ENCODE measurements at places on chromosomes 13 and 19.
A peak's percentile ranks its signal among the peaks of the same experiment; 100 is the strongest.

- no peak for DNase-seq
Measured at GRCh38 chr13:62375653-62376052, 960.0 kb upstream of the PCDH20 start.

DNA sequence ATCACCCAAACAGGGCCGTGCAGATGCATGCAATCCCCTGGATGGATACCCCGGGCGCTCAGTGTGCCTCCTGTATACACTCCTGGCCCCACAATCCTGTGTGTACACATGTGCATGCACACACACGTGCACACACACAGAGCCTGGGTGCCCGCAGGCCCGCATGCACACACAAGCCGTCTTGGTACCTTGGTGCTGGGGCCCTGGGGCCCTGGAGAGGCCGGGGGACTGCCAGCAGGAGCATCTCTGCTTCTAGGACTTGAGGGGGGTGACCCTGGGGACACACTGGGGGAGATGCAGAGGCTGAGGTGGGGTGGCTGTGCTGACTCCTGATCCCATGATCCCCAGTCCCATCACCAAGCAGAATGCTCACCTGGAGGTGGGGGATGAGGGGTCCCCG is 15.6 kb upstream of the EPOR start:
- no peak for DNase-seq

GRCh38 chr19:14400951-14401431 is 18.1 kb downstream of the DDX39A start:
- peak; percentile 4 for DNase-seq

GRCh38 chr13:30115257-30115600 is 192.1 kb downstream of the KATNAL1 start:
- DNase-seq = no peak

All from activated naive CD4-positive, alpha-beta T cell treated with Interleukin-2 at 50 U/mL for 16 hours (primary cell).